ENCODE measurements at places on chromosomes 3 and 15.

- no peak for DNase-seq
Measured at GRCh38 chr3:114376516-114377185, 82.8 kb downstream of the TIGIT start.

DNA sequence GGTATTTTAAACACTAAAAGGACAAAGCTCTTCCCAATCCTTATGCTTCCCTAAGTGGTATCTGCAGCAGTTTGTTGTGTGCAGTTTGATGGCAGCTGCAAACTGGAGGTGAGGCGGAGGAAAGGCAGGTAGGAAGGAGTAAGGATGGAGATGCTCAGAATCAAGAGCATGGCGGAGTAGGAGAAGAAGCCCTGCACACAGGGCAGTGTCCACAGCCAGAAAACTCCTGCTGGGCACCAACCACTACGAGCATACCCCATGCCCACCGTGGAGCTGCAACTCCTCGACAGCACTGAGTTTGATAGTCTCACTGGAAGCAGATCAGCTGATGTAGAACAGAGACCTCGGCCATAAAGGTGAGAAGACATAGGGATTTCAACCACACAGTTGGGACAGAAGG, 30.3 kb upstream of the ESYT3 start:
- no peak for DNase-seq

- DNase-seq, result no peak
Measured at GRCh38 chr3:64443546-64444381, 218.5 kb upstream of the PRICKLE2 start.

DNA sequence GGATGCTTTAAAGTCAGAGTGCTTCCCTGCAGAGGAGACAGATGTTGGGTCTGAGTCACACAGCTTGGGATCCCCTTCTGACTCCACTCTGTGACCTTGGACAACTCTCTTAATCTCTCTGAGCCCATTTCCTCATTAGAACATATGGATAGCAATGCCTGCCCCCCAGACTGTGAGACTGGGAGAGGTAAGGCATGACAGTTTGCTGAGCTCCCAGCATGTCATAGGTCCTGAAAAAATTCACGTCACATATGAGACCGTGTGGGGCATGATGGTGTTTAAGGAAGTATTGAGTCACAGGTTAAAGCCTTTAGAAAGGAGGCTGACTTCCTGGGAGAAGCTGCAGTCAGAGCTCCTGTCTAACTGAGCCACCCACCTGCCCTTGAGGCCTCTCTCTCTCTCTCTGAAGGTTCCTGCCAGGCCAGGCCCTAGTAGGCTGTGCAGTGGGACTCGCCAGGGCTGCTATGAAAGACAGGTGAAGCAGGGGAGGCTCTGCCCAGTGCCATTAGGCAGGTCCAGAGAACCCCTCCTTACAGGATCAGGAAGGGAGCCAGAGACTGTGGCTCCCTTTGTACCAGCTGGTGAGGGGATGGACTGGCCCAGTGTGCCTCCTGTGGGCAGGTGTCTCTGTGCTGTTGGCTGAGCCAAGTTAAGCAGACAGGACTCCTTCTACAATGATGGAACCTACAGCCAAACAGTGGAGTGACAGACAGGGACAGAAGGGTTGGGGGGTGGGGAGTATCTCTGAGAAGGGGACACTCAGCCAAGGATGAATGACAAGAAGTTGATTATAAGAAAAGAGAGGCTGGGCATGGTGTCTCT, 19.5 kb upstream of the DOCK3 start:
- DNase-seq, result no peak

GRCh38 chr3:156648086-156648485, 26.3 kb upstream of the TIPARP start:
- DNase-seq, result no peak

GRCh38 chr3:115095236-115095635, 51.9 kb downstream of the ZBTB20 start:
- DNase-seq, result no peak

GRCh38 chr15:64011736-64012135, 34.5 kb downstream of the DAPK2 start:
- no peak for DNase-seq

- DNase-seq, result peak; percentile 51
Measured at GRCh38 chr3:113747283-113748046, 630 bp downstream of the ATP6V1A start.

- DNase-seq, result no peak
Measured at GRCh38 chr3:23826382-23827064, 20.8 kb downstream of the UBE2E1 start.

GRCh38 chr3:197256836-197257444, 41.5 kb downstream of the DLG1 start:
- peak; percentile 64 for DNase-seq

GRCh38 chr3:56926243-56926946, 124.6 kb upstream of the ARHGEF3 start:
- no peak for DNase-seq

DNA sequence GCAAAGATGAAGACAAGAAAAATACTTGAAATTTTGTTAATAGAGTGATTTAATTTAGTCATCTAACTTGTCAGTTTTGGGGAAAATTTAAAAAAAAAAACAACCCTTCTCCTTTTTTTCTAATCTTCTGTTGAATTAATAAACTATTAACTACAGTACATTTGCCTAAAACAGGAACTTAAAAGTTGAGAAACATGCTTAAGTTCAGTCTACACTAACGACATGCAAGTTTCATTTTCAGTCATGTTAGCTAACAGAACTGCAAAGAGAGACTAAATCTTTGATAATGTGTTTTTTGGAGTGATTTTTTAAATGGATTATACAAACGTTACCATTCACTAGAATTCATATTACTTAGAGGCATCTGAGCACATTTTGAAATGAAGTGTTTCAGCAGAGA, 71.9 kb upstream of the MBNL1 start:
- DNase-seq, result peak; percentile 58

DNA sequence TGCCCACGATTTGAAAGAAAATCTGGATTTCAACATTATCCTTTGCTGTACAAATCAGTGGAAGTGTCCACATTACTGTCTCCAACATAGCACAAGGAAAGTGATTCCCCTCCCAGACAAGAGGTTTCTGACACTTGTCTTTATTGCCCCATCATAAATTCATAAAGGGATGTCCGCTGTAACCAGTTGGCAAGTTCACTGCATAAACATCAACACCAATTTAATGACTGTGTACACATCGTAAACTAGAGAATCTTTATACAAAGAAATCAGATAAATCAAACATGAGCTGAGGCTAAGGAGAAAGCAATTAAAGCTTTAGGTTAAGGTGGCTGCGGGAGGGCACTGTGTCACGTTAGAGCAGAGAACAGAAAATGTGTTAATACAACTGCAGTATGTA, 129.8 kb downstream of the MEIS2 start:
- DNase-seq, result no peak

GRCh38 chr3:124298951-124299350, 307.0 kb upstream of the ROPN1 start:
- DNase-seq, result no peak

DNA sequence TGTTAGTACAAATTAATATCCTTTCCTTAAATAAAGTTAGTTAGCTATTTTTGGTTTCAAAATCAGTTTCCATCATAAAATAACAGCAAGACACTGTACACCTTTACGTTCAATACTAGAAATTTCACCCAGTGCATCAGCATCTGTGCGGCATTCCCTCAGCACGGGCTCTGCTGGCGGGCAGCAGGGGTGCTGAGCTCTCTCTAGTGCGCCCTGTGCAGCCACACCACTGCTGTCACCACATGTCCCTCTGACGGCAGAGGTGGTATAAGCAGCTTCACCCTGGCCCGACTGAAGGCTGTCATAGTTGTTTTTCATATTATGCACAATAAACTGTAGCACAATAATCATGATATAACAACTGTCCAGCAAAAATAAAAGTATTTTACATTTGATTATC, 35.4 kb downstream of the FAN1 start:
- no peak for DNase-seq

DNA sequence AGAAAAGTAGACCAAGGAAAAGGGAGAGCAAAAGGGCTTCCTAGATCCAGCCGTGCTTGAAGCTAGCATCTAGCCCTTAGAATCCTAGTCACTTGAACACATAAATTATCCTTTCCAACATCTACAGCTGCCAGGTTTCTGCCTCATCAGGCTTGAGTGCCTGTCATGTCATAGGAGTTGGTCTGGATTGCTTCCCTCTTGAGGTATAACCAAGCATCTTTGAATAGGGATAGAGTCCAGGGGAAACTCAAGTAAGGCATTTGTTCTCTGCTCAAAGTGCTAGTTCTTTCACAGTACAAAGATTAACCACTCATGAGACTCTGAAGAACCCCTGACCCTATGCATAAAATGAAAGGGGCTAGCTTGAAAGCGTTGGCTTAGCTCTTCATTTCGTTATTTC, 72.3 kb downstream of the SLCO3A1 start:
- DNase-seq, result no peak

DNA sequence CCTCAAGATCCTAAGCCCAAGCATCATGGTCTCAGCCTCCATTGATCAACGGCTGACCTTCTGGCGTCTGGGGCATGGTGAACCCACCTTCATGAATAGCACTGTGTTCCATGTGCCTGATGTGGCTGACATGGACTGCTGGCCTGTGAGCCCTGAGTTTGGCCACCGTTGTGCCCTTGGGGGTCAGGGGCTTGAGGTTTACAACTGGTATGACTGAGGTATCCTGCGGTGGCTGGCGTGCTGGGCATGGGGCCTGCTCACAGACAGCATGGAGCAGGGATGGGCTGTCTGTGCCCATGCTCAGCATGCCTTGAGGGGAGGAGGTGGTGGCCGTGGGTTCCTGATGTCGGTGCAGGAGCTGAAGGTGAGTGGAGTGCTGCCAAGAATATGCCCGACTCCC, 3.3 kb downstream of the DALRD3 start:
- DNase-seq, result no peak

DNA sequence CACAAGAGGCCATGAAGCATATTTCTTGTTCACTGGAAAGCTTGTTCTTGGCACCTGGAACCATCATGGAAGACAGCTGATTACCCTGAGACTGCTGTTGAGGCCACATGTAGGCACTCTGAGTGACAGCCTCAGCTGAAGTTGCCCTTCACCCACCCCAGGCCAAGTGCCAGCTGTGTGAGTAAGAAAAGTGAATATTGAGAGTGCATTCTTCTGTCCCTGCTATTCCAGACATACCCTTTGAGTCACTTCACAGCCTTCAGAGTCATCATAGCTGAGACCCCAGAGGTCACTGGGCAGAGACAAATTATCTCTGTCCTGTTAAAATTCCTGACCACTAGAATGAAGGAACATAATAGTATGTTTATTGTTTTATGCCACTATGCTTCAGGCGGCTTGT, 79.6 kb downstream of the NFKBIZ start:
- DNase-seq, result no peak

DNA sequence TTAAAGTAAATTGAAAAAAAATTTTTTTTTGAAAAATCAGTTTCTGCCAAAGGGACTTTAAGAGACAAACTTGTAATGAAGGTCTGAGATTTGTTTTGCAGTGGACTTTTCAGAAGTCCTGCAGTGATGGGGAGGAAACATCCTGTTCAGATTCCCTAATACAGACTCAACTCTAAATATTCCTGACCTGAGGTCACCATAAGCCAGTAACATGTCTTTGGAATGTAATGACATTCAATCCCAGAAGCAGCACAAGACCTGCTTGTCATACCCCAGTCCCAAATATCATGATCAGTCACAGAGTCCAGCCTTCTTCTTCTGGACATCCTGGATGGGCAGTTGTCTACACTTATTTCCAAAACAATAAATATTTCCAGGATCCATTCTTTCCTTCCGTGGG, 53.6 kb downstream of the TMEM39A start:
- DNase-seq, result no peak

- no peak for DNase-seq
Measured at GRCh38 chr3:129266651-129267050, 12.0 kb upstream of the HMCES start.

GRCh38 chr3:78368636-78369345, 1328.9 kb downstream of the ROBO2 start:
- DNase-seq, result no peak

DNA sequence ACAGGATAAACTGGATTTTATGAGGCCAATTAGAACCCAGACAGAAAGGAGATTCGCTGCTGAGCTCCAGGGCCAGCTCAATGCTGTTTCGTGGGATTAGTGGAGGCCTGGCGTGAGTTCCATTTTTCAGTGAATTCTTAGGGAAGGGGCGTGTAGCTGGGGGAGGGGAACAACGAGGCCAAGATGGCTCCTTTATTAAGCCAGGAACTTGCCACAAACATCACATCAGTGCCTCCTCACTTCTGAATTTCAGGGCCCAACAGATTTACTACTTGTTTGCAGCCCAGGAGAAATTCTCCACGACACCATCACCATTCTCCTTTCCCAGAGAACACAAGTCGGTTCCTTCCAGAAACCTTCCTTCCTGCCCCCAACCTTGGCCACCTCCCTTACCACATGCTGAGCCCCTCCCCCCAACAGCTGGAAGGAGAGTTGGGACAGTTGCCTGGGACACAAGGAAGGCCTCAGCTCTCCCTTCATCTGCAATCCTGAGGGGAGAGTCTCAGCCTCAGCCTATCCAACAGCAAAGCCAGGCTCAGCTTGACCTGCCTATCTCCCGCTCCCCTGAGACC, 5.8 kb downstream of the IGDCC4 start:
- DNase-seq, result no peak

DNA sequence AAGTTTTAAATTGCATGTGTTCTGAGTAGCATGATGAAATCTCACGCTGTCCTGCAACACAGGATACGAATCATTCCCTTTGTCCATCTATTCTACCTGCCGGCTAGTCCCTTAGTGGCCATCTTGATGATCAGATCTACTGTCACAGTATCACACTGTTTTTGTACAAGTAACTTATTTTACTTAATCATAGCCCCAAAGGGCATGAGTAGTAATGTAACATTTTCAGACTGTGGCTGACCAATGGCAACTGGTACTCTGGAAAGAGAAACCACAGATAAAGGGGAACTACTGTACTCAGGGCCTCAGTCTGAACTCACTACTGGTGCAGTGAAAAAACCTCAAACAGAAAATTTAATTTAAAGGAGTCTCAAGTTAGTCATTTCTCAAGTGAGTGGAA, 127.3 kb upstream of the MRPL3 start:
- no peak for DNase-seq

GRCh38 chr3:128426128-128426921, 40.4 kb downstream of the DNAJB8 start:
- DNase-seq, result peak; percentile 7

GRCh38 chr15:46591462-46591861, 956.6 kb downstream of the SQOR start:
- no peak for DNase-seq

DNA sequence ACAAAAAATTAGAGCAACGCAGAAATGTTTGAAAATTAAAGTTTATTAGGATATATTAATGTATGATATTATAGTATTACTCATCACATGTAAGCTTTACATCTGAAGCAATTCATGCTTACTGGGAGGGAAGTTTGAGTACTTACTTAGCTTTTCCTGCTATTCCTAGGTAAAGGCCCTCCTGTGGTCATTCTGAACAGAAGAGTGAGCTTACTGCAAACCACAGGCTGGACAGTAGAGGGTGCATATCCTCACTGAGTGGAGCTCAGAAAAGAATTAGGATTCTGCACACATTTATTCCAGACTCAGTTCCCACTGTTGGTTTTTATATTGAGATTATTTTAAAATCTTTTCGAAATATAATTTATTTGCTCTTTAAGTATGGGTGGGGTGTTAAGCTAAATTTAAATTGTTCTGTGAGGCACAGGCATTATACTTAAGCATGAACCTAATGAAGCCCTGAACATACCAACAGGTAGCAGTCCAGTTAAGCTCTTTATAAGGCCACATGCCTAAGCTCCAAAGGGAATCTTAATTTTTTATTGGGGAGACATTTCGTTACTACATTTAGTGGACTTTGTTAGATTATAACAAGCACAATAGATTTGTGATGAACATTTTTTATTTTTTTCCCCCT, 10.2 kb downstream of the MRPS22 start:
- peak; percentile 72 for DNase-seq
